Activated B cell treated with CpG ODN at 0.5 μM for 24 hours (primary cell): ENCODE measurements at places on chromosomes 6 and 20. TPM values are rescaled to one million over a fixed set of nuclear protein-coding genes. Genes with fewer than 3 reads are reported as not detected.

Gene LY6G6C
- not detected in 2 replicates for total RNA-seq

Gene ACTL10
- 2.8 and 3.9 TPM in 2 replicates for total RNA-seq

Gene FNDC11
- 0.78 and 1.3 TPM in 2 replicates for total RNA-seq

GRCh38 chr6:27159725-27160124 lies 87.8 kb upstream of the PRSS16 start:
- DNase-seq = no peak

DNA sequence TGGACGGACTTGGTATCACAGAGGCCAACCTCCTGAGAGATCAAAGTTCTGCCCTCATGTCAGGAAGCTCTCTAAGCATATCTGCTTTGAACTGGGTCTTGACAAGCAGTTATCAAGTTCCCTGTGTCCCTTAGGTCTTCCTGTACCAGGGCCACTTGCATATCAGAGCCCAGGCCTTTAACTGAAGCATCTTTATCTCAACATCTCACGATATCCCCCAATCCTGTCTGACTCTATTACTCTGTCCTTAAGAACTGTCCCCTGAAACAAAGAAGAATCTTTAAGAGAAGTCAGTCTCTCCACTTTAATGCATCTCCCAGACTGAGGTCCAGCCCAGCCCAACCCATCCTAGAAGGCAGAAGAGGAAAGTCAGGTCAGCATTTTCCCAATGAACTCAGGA lies 8.2 kb downstream of the MAS1L start:
- no peak for DNase-seq

DNA sequence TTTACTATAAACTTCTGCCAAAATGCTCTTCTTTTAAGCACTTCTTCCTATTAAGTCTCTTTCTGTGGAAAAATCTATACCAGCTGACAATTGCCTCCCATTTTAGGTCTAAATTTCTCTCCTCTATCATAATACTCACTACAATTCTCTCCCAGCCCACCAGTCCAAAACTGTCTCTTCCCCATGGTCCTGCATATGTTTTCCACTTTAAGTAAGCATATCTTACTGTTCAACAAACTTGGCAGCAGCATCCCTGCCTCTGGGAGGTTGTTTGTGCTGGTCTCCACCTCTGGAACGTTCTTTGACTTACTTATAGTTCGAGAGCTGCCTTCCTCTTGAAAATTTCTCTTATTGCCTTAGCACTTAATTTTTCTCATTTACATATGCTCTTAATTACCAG lies 180.5 kb downstream of the COL12A1 start:
- DNase-seq = no peak

DNA sequence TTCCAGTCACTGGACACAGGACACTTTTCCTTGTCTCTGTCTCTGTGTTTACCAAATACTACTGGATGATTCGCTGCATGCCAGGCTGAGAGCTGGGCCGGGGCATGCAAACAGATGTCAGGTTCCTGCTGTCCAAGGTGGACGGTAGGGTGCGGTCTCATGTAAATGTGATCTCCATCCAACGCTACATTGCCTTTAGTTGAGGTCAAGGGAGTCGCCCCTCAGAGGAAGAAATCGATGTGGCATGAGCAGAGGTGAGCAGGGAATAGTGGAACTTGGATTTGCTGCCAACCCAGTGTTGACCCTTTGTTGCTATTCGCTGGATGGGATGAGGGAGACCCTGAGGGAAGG lies 9.8 kb upstream of the TOX2 start:
- no peak for DNase-seq

DNA sequence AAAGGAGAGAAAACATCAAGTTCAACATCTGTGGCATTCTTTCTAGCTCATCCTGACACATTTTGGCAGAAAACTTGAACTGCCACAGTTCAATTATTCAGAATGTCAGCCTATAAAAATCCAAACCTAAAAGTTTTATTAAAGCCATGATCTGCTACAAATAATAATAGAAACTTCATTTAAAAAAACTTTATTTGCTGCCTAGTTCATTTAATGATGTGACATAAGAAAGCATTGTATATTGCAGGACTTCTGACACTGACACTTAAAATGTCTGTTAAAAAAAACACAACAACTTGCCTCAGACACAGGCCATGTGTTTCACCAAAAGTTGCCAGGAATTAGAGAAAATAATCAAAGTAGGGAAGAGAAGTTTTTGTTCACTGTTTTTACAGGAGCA lies 88.3 kb upstream of the HTR1E start:
- DNase-seq = no peak

GRCh38 chr20:46027245-46027853 lies 1.7 kb upstream of the SLC12A5 start:
- no peak for DNase-seq

GRCh38 chr20:32382102-32382950 lies 24.2 kb downstream of the ASXL1 start:
- no peak for DNase-seq

GRCh38 chr6:121890307-121890910 lies 455.0 kb downstream of the GJA1 start:
- DNase-seq = no peak

- DNase-seq = no peak
These were observed 284.5 kb upstream of the GJE1 start for GRCh38 chr6:141848029-141848890.

DNA sequence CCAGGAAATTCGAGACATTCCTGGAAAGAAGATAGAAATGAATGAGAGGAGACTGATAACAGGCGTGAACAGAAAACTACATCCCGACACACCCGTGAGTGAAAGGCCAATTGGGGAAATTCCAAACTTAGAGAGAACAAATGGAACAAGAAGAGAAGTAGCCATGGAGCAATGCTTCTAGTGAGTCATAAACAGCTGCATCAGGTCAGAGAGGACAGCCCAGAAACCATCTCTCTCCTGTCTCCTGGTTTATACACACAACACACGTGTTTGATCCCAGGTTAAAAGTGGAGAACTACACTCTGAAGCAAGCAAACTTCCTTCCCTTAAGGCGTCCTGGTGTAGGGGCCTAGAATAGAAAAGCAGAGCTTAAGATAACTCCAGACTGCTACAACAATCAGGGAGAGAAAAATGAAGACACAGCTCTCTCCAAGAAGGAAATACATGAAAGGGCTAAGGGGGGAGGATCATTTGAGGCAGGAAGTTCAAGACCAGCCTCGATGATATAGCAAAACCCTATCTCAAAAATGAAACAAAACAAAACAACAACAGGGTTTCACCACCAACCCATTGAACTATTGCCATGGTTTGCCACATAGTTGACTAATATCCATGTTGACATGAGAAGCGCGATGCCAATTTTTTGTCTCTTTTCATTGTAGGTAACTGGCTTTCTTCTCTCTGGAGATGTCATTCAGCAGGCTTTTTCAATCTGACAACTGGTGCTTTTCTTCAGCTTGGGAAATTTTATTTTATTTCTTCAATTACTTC lies 26.9 kb downstream of the NRN1 start:
- no peak for DNase-seq

GRCh38 chr6:164996838-164997237 lies 312.6 kb downstream of the C6orf118 start:
- no peak for DNase-seq

GRCh38 chr6:144347933-144348332 lies 62.8 kb downstream of the UTRN start:
- DNase-seq = no peak
